MCF 10A (cell line): ENCODE measurements at places on chromosomes 6 and 20. TPM values are rescaled to one million over a fixed set of nuclear protein-coding genes. Genes with fewer than 3 reads are reported as not detected.

Gene AKIRIN2
- total RNA-seq: 47.6 and 48.1 TPM in 2 replicates

Gene TRAPPC3L
- total RNA-seq: not detected in 2 replicates

Gene ANKRD66
- not detected in 2 replicates for total RNA-seq

Gene ENPP5
- total RNA-seq: 0.07 TPM in 1 of 2 replicates, not detected in the other

Gene LTB
- total RNA-seq: 0.37 TPM in 1 of 2 replicates, not detected in the other

Gene THBD
- total RNA-seq: 15.4 and 36.2 TPM in 2 replicates

Gene LY6G5C
- total RNA-seq: 0.64 and 1.4 TPM in 2 replicates

Gene PDE7B
- 0.42 and 1.4 TPM in 2 replicates for total RNA-seq
